ENCODE measurements at places on chromosomes 4 and X.

GRCh38 chr4:1192091-1192492 is 19.7 kb upstream of the SPON2 start:
- DNase-seq = peak; percentile 5

GRCh38 chrX:5113128-5113527 is 1115.5 kb downstream of the NLGN4X start:
- DNase-seq = peak; percentile 60

GRCh38 chr4:149891426-149891825 is 75.8 kb upstream of the IQCM start:
- DNase-seq = no peak

- DNase-seq = no peak
These were observed 6.6 kb upstream of the CXXC4 start for GRCh38 chr4:104501290-104501689.

GRCh38 chr4:4490041-4490440 is 51.8 kb downstream of the STX18 start:
- no peak for DNase-seq

GRCh38 chr4:47050761-47051725 is 19.7 kb downstream of the GABRB1 start:
- DNase-seq = no peak

- no peak for DNase-seq
These were observed 245.3 kb downstream of the HS3ST1 start for GRCh38 chr4:11183356-11183740.

GRCh38 chrX:41475591-41476241 is 28.6 kb downstream of the NYX start:
- DNase-seq = no peak

GRCh38 chr4:125791896-125792295 is 477.1 kb downstream of the FAT4 start:
- no peak for DNase-seq

DNA sequence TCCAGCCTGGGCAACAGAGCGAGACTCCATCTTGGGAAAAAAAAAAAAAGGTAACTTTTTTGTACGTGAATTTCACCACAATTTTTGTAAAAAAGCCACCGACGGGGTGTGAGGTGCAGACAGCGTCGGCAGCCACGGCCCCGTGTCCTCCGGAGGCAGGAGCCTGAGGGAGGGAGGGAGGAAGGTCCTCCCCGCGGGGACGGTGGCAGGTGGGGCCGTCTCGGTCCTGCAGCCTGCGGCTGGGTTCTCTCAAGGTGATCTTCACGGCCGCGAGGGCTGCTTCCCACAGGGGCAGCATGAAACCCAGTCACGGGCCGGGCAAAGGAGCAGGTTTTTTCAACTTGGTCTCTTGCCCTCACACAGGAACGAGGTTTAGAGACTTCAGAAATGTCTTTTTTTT is 14.0 kb downstream of the PLCXD1 start:
- no peak for DNase-seq

DNA sequence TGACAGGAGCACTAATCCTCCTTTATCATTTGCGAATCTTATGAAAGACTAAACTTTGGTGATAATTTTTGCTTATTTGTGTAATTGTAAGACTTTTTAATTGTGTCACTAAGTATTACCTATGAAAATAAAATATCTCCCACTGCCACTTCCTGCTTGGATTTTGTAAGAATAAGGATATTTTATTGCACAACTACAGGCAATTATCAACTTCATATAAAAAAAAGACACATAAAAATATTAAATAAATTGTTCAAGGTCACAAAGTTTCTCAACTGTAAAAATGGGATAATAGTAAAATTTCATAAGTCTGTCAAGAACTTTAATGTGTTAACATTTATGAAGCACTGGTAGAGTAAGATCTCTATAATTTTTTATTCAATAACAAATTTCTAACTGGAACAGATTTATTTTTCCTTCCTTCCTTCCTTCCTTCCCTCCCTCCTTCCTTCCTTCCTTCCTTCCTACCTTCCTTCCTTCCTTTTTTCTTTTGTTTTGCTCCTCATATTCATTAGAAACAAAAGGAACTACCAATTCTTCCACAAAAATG is 527.6 kb upstream of the FAM47C start:
- DNase-seq = no peak

DNA sequence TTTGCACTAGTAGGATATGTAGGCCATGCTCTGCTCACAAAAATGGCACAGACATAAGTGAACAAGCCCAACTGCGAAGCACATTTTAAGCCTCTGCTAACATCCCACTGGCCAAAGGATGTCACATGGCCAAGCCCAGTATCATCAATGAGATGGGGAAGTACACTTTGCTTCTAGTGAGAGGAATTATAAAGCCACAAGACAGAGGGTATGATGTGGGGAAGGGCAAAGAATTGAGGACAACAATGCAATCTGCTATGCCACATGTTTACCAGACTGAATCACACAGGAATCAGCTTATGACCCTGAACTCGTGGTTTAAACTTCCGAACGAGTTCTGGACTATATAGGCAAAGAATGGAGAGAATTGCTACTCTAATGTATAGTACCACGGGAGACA is 39.1 kb downstream of the SUPT20HL1 start:
- no peak for DNase-seq

DNA sequence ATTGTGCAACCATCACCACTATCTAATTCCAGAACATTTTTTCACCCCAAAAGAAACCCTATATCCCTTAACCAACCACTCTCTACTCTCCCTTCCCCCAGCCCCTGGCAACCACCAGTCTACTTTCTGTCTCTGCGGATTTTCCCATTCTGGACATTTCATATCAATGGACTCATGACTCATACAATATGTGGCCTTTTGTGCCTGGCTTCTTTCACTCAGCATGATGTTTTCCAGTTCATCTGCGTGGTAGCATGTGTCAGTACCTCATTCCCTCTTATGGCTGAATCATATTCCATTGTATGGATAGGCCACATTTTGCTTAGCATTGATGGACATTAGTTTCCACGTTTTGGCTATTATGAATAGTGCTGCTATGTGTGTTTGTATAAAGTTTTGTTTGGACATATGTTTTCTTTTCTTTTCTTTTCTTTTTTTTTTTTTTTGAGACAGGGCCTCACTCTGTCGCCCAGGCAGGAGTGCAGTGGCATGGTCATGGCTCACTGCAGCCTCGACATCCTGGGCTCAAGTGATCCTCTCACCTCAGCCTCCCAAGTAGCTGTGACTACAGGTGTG is 335.4 kb downstream of the BCOR start:
- no peak for DNase-seq

DNA sequence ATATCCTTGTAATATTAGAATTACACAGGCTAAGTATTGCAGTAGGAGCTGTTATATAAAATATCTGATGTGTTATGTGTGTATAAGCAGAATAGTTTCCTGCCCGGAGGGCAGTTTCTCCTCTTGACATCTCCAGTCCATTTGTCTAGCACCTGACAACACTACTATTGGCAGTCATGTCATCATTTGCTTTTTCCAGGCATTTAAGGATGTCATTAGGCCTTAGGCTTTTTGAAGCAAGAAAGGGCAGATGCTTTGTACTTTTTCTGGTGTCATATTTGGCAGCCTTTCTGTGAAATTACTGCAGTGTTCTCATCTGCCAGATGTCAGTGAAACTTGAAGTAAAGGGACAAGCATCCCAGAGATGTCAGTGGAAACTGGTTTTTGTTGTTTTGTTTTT is 2017.6 kb upstream of the IGFBP7 start:
- DNase-seq = no peak

GRCh38 chr4:102405821-102406401 is 60.6 kb upstream of the SLC39A8 start:
- no peak for DNase-seq

DNA sequence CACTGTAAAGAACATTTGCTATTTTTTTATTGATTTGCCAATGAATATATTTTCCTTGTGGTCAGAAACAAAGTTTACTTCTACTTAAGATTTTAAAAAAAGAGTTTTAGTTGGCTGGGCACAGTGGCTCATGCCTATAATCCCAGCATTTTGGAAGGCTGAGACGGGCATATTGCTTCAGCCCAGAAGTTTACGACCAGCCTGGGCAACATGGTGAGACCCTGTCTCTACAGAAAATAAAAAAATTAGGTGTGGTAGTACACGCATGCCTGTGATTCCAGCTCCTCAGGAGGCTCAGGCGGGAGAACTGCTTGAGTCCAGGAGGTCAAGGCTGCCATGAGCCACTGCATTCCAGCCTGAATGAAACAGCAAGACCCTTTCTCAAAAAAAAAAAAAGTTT is 36.8 kb downstream of the LRP2BP start:
- no peak for DNase-seq

DNA sequence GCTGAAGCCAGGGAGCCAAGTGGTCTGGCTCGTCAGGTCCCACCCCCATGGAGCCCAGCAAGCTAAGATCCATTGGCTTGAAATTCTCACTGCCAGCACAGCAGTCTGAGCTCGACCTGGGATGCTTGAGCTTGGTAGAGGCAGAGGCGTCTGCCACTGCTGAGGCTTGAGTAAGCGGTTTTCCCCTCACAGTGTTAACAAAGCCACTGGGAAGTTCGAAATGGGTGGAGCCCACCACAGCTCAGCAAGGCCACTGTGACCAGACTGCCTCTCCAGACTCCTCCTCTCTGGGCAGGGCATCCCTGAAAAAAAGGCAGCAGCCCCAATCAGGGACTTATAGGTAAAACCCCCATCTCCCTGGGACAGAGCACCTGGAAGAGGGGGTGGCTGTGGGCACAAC is 353.8 kb downstream of the NAP1L3 start:
- DNase-seq = no peak

GRCh38 chrX:130799393-130799792 is 103.6 kb downstream of the ENOX2 start:
- peak; percentile 28 for DNase-seq

GRCh38 chrX:101774340-101774739 is 114.7 kb upstream of the ARMCX2 start:
- DNase-seq = no peak

- no peak for DNase-seq
These were observed 11.6 kb upstream of the MAD2L1 start for GRCh38 chr4:120078216-120078615.

DNA sequence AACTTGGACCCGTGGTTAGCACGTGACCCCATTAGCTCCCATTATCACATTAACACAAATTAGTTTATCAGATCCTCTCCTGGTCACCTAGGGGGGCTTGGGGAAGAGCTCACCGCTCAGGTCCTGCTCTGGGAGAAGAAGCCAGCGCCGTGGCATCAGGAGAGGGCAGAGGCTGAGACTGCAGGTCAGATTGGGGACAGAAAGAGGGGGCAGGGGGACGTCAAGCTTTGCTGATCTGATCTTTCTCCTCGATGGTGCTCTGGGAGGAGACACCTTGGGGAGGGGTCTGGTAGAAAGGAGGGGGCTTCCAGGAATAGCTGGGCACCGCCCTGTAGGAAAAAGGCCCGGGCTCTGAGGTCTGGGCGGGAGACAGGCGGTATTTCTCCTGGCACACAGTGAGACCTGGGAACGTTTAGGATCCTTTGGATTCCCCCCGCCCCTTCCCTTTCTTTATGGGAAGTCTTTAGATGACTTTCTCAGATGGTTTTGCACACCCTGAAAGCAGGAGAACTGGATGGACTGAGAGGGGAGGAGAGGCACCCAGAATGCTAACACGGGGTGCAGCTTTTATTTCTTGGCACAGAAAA is 9.1 kb upstream of the ELF4 start:
- DNase-seq = no peak

DNA sequence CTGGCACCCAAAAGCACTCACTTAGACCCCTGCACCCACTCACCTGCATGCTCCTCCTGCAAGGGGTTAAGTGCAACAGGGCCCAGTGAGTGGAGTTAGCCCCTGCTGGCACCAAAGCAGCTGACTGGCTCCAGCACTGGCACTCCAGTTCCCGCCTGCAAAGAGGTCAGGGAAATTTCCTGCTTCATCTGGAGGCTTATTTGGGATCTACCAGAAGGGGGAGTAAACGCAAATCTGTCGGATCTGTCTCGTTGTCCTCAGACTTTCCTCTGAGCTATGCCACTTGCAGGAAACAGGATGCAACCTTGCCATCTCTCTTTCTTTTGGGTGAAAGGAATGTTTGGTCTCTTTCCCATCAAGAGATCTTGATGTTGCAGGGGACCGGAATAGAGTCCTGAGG is 435.6 kb downstream of the PCDH10 start:
- no peak for DNase-seq

DNA sequence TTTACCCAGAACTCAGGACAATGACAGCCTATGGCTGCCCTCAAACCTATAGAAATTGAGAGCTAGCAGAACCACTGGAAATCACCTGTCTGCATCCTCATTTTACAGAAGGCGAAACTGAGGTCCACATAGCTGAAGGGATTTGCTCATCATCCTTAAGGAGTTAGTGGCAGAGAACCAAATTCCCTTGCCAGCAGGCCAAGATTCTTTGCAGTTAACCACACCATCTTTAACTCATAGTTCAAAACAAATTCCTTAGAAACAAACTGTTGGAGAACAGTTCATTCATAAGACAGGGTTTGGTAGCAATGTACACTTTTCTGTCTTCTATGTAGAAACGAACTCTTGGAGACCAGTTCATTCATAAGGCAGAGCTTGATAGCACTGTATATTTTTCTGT is 37.9 kb upstream of the RAP2C start:
- DNase-seq = no peak

- no peak for DNase-seq
These were observed 64.2 kb upstream of the MSANTD1 start for GRCh38 chr4:3184725-3185124.
